ENCODE measurements at places on chromosomes 16 and 17.

DNA sequence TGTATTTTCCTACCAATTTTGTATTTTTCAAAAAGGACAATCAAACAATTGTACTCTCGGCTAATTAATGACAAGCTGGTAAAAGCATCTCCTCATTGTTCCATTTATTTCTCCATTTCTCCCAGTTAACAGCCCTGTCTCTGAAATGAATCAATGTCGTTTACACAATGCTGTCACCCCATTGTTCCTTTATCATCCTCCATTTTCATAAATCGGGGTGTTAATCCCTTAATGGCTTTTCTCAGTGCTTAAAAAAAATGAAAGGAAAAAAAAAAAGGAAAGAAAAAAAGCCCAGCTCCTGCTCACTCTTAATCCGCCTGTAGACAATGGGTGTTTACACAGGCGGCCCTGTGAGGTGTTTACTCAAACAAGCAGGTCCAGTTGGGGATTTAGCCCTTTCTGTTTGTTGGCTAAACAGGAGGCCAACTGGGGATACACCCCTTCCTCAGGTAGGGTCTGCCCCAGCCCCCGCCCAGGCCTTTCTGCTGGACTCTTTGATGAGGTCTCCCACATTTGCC, 86.8 kb upstream of the SALL1 start:
- DNase-seq = no peak

DNA sequence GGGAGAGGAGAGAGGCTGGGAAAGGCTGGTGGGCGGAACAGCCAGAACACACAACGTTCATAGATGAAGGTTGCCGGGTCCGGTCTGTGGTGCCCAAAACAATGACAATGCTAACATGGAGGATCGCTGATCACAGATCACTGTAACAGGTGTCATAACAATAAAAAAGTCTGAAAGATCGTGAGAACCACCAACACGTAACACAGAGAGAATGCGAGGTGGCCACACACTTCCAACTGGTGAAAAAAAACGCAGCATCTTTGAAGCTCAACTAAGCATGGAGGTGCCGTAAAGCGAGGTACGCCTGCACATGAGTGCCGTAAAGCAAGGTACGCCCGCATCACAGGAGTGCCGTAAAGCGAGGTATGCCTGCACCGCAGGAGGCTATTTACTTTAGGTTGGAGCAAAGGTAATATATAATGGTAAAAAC, 42.3 kb downstream of the ABR start:
- DNase-seq = no peak

DNA sequence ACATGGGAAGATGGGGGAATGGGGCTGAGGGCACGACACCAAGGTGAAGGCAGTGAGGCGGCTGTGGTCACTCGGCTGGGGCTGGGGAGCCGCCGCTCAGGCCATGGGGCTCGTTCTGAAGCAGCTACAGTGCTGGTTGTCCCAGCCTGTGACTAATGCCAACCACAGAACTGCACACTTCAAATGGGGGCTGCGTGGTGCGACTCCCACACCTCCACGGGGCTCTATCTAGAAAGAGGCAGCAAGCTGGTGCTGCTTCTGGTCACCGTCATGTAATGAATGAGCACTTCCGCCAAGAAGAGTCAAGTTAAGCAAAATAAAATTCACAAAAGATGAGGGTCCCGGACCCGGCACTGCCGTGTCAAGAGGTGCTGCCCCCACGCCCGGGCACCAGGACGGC, 20.0 kb downstream of the GALNS start:
- no peak for DNase-seq

DNA sequence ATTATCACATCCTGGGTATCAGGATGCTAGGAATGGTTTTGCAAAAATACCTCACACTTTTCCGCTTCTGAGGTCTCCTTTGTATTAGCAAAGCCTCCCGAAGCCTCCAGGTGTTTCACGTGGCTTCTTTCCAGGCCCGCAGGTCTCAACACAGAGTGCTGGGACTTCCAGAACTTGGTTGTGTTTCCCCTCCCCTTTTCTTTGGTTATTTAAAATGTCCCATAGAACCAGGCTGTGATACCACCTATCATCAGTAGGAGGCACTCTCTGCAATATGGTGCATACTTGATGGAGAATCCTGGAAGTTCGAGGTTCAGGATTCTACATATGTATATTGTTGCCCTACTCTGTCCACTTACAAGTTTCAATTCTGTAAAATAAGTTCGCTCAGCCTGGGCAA, 28.8 kb downstream of the ATP2C2 start:
- DNase-seq = no peak

- no peak for DNase-seq
Measured at GRCh38 chr16:8519179-8519578, 71.1 kb downstream of the TMEM114 start.

DNA sequence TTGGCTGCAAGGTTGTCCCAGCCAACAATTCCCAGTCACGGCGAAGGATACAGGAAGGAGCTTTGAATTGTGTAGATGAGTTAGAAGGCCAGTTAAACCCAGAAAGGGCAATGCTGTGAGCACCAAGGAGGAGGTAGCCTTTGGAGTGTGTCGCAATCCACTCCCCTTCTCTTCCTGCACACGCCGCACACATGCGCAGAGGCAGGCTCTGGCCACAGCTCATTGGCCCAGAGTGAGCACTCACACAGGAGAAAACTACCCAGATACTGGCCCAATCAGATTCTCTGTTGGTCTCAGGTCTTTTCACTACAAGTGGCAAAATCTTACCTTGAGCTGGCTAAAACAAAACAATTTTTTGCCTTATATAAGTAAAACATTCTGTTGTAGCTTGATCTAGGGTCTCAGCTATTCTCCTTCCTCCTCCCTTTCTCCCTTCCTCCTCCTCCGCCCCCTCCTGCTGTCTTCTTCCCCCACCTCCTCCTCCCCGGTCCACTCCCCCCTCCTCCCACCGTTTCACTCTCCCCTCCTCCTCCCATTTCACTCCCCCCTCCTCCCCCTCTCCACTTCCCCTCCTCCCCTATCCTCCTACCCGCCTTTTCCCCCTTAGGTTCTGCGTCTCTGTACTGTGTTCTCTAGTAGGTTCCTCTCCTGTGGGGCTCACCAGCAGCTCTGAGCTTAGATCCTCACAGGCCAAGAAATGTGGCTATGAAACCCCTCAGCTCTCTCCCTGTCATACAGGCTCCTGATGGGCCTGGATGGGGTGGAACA, 344.9 kb downstream of the CPPED1 start:
- no peak for DNase-seq

DNA sequence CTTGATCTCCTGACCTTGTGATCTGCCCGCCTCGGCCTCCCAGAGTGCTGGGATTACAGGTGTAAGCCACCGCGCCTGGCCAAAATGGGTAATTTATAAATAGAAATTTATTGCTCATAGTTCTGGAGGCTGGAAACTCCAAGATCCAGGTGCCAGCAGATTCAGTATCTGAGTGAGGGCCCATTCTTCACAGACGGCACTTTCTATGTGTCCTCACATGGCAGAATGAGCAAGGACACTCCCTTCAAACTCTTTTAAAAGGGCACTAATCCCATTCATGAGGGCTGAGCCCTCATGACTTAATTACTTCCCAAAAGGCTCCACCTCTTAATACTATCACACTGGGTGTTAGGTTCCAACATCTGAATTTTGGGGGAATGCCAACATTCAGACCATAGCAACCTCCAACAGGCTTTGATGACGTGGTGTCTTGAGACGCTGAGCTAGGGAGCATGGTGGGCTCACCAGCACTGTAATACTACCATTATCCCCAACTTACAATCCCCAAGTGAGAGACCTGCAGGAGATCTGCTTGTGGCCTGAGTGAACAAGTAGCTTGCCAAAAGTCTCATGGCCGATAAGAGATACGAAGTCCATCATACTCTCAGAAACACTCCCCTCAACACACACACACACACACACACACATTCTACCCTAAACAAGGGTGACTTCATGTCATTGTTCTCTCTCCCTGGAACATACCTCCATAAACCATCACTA, 8.5 kb downstream of the CMTM4 start:
- DNase-seq = no peak

DNA sequence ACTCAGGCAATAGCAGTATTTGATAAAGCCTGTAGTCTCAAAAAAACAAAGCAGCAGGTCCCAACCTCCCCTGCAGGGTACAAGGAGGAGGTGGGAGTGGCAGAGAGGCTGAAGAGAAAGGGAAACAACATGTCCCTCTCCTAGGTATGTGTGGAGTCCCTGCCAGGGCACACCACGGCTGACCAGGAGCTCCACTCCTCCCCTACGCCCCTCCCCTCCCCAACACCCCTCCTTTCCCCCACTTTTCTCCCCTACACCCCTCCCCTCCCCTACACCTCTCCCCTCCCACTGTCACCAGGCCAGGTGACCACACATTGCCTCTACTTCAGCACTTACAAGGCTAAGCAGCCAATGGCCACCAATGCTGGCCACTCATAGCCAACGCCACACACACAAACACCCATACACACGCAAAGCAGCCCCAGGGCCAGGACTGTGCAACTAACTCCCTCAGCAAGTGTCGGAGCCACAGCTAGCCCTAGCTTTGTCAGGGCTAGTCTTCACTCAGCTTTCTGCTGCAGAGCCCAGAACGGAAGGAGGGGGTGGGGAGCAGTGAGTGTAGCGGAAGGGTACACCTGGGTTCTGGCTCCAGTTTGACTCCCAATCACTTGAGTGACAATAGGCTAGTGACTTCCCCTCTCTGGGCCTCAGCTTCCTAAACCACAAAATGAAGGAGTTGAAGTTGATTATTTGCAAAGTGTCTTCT, 8.2 kb downstream of the CAVIN1 start:
- no peak for DNase-seq

- DNase-seq = no peak
Measured at GRCh38 chr16:19574615-19575014, 19.1 kb downstream of the VPS35L start.

- no peak for DNase-seq
Measured at GRCh38 chr16:57026778-57027062, 37.4 kb downstream of the NLRC5 start.

DNA sequence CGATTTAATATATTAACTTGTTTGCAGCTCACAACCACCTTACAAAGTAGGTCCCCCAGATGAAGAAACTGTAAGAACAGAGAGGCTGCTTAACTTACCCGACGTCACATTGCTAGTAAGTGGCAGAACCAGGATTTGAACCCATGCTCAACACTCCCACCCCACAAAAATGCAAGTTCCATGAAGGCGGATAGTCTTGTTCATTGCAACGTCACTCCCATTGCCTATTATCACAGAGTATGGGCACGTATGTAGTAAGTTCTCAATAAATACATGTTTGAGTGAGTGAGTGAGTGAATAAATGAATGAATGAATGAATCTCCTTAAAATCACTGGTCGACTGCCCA, 1.1 kb downstream of the USP31 start:
- DNase-seq = no peak

Data from NCI-H1417 treated with DMSO at 0.1 percent for 48 hours (cell line).